ENCODE measurements at places on chromosomes 11 and 22. TPM values are rescaled to one million over a fixed set of nuclear protein-coding genes. Genes with fewer than 3 reads are reported as not detected.

DNA sequence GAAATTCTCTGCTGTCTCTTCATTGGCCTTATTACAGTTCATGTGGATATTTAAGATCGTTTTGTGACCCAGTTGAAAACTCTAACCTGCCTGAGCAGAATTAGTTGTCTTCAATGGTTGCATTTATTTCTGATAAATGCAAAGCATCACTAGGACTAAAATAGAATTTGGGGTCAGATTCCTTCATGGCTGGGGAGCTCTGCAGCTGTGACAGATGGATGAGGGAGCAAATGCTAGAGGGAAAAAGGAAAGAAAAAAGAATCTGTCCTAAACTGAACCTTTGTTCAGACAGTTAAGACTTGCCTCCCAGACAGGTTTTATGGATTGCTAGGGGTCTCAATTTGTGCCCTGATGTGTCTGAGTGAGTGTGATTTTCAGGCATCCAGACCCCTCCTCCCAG lies 113.0 kb downstream of the SYT9 start:
- no peaks in the 10 kb centered on the region for H3K36me3 ChIP-seq
- no peak for DNase-seq
- no peaks in the 10 kb centered on the region for H3K4me1 ChIP-seq

- H3K27me3 ChIP-seq: no peaks in the 10 kb centered on the region
- no peaks in the 10 kb centered on the region for H3K4me1 ChIP-seq
- H3K36me3 ChIP-seq: no peaks in the 10 kb centered on the region
- peak; percentile 34 for DNase-seq
Observed at GRCh38 chr22:32951807-32952153, 106.4 kb downstream of the SYN3 start.

DNA sequence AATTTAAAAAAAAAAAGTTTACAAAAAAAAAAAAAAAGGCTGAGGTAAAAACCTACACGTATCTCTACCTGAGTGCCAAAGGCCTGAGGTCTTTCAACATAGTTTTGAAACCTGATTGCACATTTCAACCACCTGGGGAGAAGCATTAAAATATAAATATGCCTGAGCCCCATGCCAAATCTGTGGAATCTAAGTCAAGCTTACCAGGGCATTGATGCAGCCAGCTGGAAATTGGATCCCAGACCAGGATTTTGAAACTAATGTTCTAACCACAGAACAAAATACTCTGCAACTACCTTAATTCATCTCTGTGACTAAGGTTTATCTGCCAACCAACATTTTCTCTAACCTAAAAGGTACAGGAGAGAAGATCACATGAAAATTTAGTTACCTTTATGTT lies 38.8 kb upstream of the CHRNA10 start:
- H3K4me1 ChIP-seq: no peaks in the 10 kb centered on the region
- DNase-seq: no peak
- no peak overlapping the region for H3K27ac ChIP-seq

GRCh38 chr11:69637941-69638871 lies 2.8 kb upstream of the CCND1 start:
- no peak overlapping the region for H3K4me3 ChIP-seq
- H3K27ac ChIP-seq: no peak overlapping the region
- DNase-seq: no peak
- no peaks in the 10 kb centered on the region for H3K36me3 ChIP-seq
- no peaks in the 10 kb centered on the region for H3K4me1 ChIP-seq
- peaks cover 15% of the 10 kb centered on the region for H3K27me3 ChIP-seq

- H3K27me3 ChIP-seq: peaks cover 75% of the 10 kb centered on the region
- no peak for DNase-seq
- peaks cover 12% of the 10 kb centered on the region for H3K4me1 ChIP-seq
Observed at GRCh38 chr11:20162824-20163782, 2.8 kb upstream of the DBX1 start.

Gene OR52N4
- 1.9 TPM for total RNA-seq

Gene NCF4
- 21.2 TPM for total RNA-seq

DNA sequence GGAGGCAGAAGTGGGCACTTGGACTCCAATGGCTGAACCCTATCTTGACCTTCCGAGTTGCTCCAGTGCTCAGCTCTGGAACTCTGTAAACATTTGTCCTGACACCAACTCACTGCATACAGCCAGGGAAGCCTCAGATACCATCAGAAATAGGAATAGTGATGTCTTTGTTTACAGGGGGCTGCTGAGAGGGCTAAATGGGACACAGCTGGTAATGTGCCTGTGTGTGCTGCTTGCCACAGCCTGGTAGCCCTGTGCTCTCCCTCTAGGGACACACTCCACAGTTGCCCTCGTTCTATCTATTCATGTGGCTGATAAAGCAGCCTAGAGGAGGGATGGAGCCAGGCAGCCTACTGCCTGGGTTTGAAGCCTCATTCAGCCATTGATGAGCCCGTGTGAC lies 559.8 kb downstream of the MIAT start:
- no peaks in the 10 kb centered on the region for H3K4me1 ChIP-seq
- H3K27me3 ChIP-seq: no peaks in the 10 kb centered on the region
- H3K4me3 ChIP-seq: no peak overlapping the region
- H3K36me3 ChIP-seq: no peaks in the 10 kb centered on the region

Data from uterus (tissue), 4 donors.